ENCODE measurements at places on chromosomes 6 and 20. TPM values are rescaled to one million over a fixed set of nuclear protein-coding genes. Genes with fewer than 3 reads are reported as not detected.

Gene PLTP
- 167 TPM for total RNA-seq

- DNase-seq: no peak
- H3K4me1 ChIP-seq: no peaks in the 10 kb centered on the region
- no peaks in the 10 kb centered on the region for H3K36me3 ChIP-seq
- no peaks in the 10 kb centered on the region for H3K27me3 ChIP-seq
- H3K4me3 ChIP-seq: no peak overlapping the region
Measured at GRCh38 chr6:10140136-10140535, 274.7 kb downstream of the TFAP2A start.

GRCh38 chr20:1813674-1814635 lies 81.3 kb upstream of the SIRPA start:
- peaks cover 62% of the 10 kb centered on the region for H3K4me1 ChIP-seq
- no peak for DNase-seq
- peak overlapping the region; percentile 28 for H3K27ac ChIP-seq
- H3K27me3 ChIP-seq: no peaks in the 10 kb centered on the region
- no peak overlapping the region for H3K4me3 ChIP-seq

DNA sequence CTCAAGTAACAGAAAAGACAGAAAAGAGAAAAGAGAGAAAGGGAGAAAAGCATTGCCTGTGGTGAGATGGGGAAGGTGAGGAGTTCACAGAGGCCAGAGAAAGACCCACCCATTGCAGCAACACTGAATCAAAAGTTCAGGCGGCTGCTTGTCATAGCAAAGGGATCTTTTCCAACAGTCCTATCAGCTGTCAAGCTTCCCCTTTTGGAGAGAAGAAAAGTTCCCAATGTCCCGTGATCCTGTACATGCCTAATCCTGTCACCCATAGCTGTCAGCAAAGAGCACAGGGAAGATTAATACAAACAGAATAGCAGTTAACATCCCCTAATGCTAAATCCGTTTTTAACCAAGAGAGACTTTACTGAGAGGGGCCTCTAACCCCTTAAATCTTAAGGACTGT lies 8.9 kb upstream of the TRIM38 start:
- no peaks in the 10 kb centered on the region for H3K36me3 ChIP-seq
- H3K4me3 ChIP-seq: no peak overlapping the region
- H3K27me3 ChIP-seq: no peaks in the 10 kb centered on the region
- no peaks in the 10 kb centered on the region for H3K4me1 ChIP-seq

- no peaks in the 10 kb centered on the region for H3K4me1 ChIP-seq
- no peak overlapping the region for H3K4me3 ChIP-seq
- H3K27ac ChIP-seq: no peak overlapping the region
- H3K27me3 ChIP-seq: no peaks in the 10 kb centered on the region
- DNase-seq: no peak
Measured at GRCh38 chr6:5665667-5666066, 341.1 kb downstream of the NRN1 start.

GRCh38 chr20:10201321-10201870 lies 17.2 kb upstream of the SNAP25 start:
- H3K27ac ChIP-seq: no peak overlapping the region
- no peaks in the 10 kb centered on the region for H3K4me1 ChIP-seq
- no peaks in the 10 kb centered on the region for H3K36me3 ChIP-seq
- no peak overlapping the region for H3K4me3 ChIP-seq

GRCh38 chr20:63124782-63125580 lies 91.0 kb downstream of the YTHDF1 start:
- H3K27me3 ChIP-seq: peaks cover 9% of the 10 kb centered on the region
- H3K36me3 ChIP-seq: no peaks in the 10 kb centered on the region
- no peak overlapping the region for H3K27ac ChIP-seq
- H3K4me3 ChIP-seq: no peak overlapping the region
- DNase-seq: no peak

DNA sequence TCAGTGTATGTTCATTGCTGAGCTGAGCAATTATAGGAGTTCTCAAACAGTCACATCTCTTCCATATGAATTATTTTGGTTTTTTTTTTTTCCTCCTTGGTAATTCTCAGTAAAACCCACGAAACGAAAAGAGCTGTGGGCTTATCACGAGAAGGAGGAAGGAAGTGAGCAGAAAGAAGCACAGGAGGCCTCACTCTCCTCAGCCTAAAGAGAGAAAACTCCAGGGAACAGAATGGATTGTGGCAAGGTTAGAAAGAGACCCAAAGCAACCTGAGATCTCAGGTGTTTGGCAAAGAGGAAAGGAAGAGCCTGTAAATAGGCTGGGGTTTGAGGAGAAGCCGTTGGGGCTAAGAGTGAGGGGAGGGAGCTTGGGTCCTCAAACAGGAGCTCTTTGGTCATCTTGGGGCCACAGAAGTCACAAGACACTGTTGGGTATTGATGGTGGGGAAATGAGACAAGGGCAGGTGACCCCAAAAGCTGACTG lies 67.8 kb upstream of the CITED2 start:
- H3K27ac ChIP-seq: no peak overlapping the region
- H3K36me3 ChIP-seq: no peaks in the 10 kb centered on the region
- no peak overlapping the region for H3K4me3 ChIP-seq
- DNase-seq: no peak
- no peaks in the 10 kb centered on the region for H3K27me3 ChIP-seq

DNA sequence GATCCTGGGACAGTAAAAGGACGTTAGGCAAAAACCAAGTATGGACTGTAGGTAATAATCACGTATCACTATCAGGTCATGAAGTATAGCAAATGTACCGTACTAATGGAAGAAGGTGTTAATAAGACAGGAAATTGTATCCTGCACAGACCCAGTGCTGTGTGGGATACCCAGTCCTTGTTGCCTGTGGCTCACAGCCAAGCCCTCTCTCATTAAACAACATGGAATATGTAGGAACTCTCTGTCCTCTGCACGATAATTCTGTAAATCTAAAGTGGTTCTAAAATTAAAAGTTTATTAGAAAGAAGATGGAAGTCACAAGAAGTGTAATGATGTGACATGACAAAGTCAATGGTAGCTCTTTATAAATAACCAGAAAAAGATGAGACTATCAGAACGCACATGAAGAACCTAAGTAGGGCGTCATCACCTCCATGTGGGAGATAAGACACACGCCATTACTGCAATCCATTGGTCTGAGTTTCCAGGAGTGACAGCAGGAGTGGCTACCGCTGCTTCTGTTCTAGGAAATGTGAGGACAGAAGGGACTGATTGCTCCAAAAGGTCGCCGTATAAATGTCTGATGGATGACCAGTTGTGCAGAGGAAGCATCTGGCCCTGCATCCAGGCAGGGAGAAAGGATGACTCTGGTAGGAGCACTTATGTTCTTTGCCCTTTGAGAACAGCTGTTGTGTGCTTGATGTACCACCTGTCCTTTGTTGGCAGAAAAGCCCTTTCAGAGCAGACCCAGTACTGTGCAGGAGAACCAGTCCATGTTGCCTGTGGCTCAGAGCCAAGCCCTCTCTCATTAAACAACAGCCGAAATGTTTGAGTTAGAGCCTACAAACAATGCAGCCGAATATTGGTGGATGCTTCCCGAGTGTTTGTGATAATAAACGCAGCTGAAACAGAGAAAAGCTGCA lies 125.6 kb downstream of the FIG4 start:
- no peak overlapping the region for H3K27ac ChIP-seq
- no peaks in the 10 kb centered on the region for H3K27me3 ChIP-seq
- no peaks in the 10 kb centered on the region for H3K36me3 ChIP-seq
- no peak overlapping the region for H3K4me3 ChIP-seq
- H3K4me1 ChIP-seq: no peaks in the 10 kb centered on the region
- no peak for DNase-seq

GRCh38 chr20:11159728-11160127 lies 485.9 kb upstream of the JAG1 start:
- H3K4me1 ChIP-seq: no peaks in the 10 kb centered on the region
- no peak overlapping the region for H3K4me3 ChIP-seq
- DNase-seq: peak; percentile 84
- no peaks in the 10 kb centered on the region for H3K36me3 ChIP-seq
- no peaks in the 10 kb centered on the region for H3K27me3 ChIP-seq
